Mesenteric fat pad (tissue), 1 donor: ENCODE measurements at places on chromosomes 11 and 22.

DNA sequence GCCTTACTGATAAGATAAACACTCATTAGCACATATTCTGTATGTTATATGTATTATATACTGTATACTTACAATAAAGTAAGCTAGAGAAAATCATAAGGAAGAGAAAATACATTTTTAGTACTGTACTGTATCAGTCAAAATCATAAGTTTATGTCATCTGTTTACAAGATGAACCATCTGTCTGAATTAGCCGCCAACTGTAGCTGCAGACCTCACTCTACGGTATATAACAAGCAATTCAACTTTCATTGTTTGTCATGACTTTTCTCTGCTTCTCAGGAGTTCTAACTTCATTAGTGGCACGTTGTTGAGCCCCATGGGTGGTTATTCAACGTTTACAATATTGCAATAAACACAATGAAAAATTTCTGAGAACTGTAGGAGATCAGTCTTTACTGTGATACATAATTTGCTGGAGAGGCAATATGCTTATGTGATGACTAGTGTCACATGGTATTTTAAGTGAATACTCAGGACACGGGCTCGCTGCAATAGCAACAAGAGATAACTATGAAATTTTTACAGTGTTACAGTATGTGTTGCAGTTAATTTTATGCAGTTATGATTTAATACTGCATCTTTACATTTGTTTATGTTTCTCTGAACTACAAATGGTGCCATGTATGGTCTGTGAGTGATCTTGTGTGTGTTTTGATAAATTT is 132.2 kb upstream of the CTSC start:
- DNase-seq, result no peak

DNA sequence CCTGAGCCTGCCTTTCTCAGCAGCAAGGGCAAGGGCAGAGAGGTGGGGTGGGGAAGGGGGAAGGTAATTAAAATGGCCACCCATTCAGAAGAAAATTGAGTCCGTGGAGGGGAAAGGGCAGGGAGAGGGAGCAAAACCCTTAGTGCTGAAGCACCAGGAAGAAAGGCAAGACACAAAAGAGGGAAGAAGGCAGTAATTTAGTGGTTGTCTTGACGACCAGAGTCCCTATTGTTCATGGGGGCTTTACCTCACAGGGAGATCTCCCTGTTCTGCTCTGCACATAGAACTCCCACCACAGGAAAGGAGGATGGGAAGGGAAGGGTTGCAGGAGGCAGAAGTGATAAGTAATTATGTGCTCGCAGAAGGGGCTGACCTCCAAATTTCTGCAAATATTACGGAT is 23.4 kb downstream of the SNX19 start:
- DNase-seq, result no peak

- no peak for DNase-seq
Measured at GRCh38 chr11:111422494-111423249, 43.6 kb upstream of the POU2AF1 start.

- no peak for DNase-seq
Measured at GRCh38 chr11:74253361-74253760, 58.1 kb downstream of the P4HA3 start.

- no peak for DNase-seq
Measured at GRCh38 chr11:101727451-101727850, 143.6 kb upstream of the TRPC6 start.

DNA sequence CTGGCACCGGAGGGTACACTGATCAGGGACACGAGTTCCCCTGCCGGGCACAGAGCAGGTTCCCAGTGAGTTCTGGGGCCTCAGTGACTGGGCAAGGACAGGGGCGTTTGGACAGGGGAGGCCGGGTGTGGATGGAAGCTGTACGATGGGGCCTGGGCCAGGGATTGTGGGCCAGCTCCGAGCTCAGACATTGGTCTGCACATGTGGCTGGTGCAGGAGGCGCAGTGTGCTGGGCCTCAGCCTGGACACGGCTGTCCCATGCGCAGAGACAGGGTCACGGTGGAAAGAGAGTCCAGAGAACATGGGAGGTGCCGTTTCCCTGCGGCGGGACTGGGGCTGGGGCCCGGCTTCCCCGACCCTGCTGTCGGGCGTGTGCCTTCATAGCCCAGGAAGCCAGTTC is 60.7 kb downstream of the CDKN1C start:
- DNase-seq, result no peak

- DNase-seq, result no peak
Measured at GRCh38 chr11:115925568-115926090, 421.4 kb upstream of the CADM1 start.

DNA sequence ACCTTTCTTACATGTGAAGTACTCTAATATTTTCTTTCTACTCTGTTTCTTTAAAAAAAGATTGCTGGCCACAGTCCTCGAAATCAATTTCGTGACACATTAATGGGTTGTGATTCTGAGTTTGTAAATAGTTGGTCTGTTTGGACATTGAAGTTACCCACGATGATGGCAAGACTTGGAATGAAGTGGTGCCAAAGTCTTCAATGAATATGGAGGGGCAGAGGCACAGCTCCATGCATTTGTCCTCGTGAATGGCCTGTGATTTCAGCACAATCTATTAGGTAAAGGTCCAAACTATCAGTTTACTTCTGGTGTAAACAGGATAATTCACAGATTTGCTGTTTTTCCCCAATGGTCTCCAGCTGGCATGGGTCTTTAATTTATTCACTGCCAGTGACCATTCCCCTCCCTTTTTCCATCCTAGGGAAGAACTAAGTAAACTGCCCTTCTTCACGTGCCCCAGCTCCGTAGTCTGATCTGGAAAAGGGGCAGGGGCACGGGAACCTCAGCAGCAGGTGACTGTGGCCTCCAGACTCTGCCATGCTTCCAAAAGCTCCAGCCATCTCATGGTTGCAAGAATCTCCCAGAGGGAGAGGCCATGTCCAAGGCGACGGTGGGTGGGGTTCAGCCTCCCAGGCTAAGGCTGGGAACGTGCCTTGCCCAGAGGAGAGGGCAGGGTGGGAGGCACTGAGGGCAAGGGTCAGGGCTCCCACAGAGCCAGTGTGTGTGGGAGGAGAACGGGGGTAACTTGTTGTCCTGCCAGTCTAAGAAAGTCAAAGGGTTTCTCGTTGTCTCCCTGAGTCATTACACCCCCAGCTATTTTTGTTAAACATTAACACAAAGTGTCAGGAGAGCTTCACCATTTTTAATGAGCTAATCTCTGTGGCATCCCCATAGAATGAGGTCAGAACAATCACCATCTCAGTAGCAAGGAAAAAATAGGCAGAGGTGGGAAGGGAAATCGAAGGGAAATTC is 16.9 kb upstream of the PEX26 start:
- no peak for DNase-seq

DNA sequence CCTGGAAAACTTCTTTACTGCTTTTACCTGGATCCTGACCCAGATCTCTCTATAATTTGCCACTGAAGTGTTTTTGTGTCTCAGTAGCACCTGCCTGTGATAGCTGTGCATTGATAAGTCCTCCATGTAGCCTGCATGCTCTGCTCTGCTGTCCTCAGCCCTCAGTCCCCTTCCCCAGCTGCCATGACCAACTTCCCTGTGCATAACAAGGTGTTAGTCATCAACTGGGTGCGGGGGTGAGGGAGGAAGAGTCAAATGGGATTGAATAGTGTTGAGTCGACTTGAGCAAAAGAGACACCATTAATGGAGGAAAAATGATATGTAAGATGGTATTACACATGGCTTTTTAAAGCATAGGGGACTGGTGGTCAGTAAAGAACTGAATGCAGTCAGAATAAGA is 92.2 kb upstream of the PLET1 start:
- no peak for DNase-seq

DNA sequence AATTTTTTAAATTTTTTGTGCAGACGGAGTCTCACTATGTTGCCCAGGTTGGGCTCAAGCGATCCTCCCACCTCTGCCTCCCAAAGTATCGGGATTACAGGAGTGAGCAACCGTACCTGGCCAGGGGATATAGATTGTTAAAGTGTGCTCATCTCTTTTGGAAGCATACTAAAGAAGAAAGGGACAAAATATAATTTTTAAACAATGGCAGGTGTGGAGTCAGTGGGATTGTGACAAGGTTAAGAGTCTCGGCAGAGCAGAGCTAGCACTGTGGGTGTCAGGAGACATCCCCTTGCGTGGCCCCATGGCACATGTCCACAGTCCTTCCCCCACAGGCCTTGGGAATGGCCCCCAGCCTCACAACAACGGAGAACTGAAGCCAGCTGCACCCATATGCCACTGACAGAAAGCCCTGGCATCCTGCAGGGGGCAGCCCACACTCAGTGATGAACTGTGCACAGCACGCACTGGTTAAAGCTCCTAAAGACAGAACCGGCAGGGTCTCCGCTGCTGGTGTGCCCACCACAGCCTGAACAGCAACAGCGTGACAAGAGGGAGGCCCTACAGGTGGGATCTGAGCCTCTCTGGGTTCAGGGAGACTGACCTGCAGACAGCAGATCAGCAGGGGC is 29.9 kb downstream of the SERPIND1 start:
- no peak for DNase-seq

DNA sequence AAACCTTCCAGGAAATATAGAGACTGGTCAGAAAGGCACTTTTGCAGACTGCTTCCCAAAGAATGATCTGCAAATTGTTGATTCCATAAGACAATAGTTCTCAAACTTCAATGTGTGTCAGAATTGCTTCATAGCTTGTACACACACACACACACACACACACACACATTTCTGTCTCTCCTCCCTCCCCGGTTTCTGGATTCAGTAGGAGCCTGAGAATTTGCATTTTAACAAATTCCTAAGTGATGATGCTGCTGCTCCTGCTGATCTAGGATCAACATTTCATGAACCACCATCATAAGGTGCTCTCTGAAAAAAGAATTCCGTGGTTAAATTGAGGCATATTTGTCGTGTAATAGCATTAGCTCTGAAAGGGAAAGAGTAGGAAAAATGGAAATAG is 35.3 kb upstream of the FZD4 start:
- no peak for DNase-seq

DNA sequence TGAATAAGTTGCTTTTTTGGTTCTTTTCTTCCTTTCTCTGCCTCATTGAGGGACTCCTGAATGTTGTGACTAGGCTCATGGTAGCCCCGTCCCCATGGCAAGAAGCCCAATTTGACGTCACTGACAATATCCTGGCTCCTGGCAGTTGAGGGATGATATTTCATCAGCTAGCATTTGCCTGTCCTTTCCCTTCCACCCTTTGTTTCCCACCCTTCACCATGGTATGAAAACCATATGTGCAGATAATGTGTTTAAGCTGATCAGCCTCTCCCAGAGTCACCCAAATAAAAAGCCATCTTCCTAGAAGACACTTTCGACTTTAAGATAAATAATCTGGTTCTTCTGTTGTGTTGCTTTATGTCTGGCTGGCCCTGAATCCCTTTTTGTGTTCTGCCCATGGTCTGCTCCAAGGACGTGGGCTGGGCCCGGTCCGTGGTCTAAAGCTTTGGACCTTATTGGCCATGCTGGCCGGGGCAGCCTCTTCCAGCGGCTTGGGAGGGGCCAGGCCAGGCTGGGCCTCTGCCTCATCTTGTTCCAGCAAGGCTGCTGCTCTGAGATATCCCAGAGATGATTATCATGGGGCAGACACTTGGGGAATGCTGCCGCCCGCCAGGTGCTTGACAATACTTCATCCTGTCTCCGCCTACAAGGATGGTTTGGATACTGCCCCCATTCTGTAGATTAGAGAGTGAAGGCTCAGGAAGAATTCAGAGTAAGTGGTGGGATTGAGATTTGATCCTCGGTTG is 5.1 kb downstream of the TSPAN18 start:
- no peak for DNase-seq

GRCh38 chr11:119480380-119481020 is 57.5 kb upstream of the THY1 start:
- DNase-seq, result peak; percentile 75

DNA sequence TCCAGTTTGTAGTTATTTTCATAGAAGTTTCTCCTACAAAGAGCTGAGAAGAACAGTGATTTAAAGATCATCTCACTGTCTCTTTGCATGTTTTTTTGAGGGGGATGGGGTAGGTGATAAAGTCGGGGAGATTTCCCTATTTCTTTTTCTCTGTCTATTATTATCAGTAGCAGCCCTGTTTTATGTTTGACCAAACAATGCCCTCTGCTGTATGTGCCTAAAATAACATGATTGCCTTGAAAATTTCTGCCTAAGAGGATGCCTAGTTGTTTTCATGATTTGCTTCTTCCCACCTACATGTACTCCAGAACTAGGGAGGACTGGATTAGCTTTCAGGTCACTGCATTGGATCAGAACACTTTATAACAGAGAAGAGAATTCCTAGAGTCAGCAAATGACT is 1330.2 kb downstream of the LRRC4C start:
- DNase-seq, result no peak

DNA sequence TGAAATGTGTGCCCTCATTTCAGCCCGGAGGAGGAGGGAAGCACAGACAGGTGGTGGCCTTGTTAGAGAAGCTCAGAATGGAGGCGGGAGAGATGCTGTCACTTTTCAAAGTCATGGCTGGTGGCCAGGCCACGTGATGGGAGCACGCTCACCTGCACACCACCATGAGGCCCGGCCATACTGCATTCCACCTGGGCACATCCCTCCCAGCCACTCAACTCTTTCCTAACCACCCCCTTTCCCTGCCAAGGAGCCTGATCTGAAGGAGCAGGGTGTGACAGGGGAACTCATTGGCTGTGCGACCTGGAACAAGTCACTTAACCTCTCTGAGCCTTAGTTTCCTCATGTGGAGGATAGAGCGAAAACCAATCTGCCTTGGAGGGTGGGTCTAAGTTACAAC is 364.5 kb downstream of the CTTN start:
- DNase-seq, result no peak

- no peak for DNase-seq
Measured at GRCh38 chr11:57290288-57290687, 34.5 kb downstream of the TNKS1BP1 start.

- DNase-seq, result no peak
Measured at GRCh38 chr11:6646071-6646470, 9.5 kb downstream of the DCHS1 start.

GRCh38 chr11:75151346-75152047 is 590 bp downstream of the SLCO2B1 start:
- no peak for DNase-seq

DNA sequence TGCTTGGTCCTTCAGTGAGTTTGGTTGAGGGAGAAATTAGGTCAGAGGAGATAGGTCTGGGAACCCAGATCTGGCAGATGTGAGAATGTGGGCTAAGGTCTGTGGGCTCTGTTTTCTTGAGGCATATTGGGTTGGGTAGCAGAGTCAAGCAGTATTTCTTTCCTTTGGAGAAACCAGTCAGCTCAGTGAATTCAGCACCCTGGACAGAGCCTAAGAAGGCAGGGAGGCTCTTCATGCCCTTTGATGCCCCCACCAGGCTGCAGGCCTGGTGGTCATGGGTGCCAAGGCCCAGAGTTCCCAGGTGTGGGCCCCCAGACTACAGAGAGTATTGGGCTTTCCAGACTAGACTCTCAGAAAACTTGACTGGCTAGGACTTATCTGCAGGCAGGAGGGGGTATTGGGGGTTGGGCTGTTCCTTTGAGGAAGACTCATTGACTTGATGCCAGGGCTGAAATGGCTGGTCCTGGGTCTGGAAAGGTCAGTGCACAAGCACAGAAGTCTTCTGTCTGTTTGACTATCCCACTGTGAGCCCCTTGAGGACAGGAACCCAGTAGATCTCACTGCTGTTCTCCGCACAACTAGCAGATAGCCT is 45.3 kb upstream of the NECTIN1 start:
- DNase-seq, result no peak
